Stimulated activated CD4-positive, alpha-beta T cell treated with anti-CD3 and anti-CD28 coated beads, TNF-alpha, amount 100 ng/mL, for 1 hour (primary cell): ENCODE measurements at places on chromosomes 12 and 14.

- no peak for DNase-seq
Measured at GRCh38 chr14:54349713-54350112, 47.1 kb upstream of the CDKN3 start.

DNA sequence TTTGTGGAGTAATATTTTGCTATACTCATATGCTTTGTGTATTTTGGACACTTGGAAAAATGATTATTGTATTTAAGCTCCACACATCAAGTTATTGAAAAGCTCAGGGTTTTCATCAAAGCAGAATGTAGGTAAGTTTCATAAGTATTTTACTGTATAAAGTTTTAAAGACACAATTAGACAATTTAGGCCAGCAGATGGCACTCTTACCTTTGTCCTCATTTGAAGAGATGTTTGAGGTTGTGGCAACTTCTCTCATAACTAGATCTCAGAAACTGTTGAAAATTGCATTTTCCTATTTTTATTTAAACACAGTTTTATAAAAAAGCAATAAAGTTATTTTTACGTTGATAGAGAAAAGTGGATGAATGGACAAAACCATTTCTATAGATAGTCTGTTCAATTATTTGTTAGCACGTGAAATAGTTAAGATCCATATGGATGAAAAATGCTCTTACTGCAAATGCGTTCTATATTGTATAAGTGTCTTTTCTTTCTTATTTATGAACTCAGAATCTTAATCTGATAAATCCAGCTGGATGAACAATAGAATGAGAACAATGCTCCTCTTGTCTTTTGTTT lies 300.0 kb downstream of the AEBP2 start:
- no peak for DNase-seq

- DNase-seq: no peak
Measured at GRCh38 chr14:58978343-58978742, 210.1 kb upstream of the DAAM1 start.

DNA sequence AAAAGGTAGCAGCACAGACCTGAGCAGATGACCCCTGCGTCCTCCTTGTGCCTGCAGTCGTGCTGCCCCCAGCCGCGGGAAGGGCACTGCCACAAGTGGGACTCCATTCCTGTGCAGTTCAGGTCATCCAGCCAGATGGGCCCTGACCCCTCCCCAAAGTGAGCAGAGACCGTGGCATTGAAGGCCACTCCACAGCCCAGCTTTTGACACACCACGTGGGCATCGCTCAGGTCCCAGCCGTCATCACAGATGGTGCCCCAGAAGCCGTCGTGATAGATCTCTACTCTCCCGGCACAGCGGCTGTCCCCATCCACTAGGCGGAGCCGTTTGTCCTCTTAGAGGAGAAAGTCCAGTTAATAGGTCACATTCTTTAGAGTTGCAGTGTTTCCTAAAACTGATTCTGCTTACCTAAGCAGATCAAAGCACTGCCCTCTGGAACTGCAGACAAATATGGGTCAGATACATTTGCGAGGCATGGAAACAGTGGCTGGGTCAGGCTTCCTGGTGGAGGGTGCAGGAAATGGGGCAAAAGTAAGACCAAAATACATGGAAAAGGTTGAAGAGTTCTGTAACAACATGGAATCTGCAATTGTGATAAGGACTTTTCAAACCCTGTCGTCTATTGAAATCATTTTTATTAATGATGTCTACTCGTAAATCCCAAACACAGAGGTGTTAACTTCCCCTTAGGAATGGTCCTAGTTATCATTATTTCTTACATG lies 69.4 kb downstream of the CD163L1 start:
- no peak for DNase-seq

GRCh38 chr12:95054206-95054605 lies 19.2 kb downstream of the NR2C1 start:
- DNase-seq: no peak

DNA sequence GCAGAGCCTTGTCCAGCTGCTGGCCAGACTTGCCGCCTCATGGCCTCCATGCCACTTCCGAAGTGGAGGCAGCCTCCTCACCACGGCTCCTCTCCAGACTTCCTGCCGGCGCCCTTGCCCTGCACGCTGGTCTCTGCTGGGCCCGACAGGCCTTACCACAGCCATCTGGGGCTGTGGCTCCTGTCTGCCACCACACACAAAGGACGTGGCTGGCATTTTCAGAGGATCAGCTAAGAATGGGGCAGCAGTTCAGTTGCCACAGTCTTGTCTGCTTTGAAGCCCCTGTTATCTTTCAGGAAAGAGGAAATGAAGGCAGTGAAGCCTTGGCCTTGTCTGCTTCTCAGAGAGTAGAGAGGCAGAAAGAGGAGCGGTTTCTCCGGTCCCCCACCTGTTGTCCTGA lies 178.0 kb upstream of the FKBP4 start:
- DNase-seq: no peak

DNA sequence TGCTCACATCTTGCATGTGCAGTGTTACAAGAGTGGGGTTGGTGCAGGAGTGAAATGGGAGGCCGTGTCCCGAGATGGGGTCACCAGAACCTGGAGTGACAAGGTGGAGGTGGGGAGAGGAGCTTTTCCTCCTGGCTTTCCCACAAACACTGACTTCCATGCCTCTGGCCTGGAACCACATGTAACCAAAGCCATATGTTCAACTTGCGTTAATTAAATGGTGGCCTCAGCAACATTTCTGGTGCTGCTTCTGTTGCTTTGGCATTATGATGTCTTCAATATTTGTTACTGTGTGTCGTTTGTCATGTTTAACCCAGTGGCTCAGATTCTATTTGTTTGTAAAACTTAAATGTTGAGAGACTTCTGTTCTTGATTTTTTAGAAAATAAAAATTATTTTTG lies 110.2 kb downstream of the VCPKMT start:
- no peak for DNase-seq
